ENCODE measurements at places on chromosomes 1 and 21. TPM values are rescaled to one million over a fixed set of nuclear protein-coding genes. Genes with fewer than 3 reads are reported as not detected.

USP16 gene
- polyA plus RNA-seq, result 22.7 TPM

CRABP2 gene
- 12.8 TPM for polyA plus RNA-seq

SYT14 gene
- 3.7 TPM for polyA plus RNA-seq

S100A12 gene
- polyA plus RNA-seq, result not detected

AXDND1 gene
- polyA plus RNA-seq, result 0.27 TPM

URB2 gene
- 6.2 TPM for polyA plus RNA-seq

BACE2 gene
- 61.4 TPM for polyA plus RNA-seq

CELF3 gene
- not detected for polyA plus RNA-seq

SPRR3 gene
- not detected for polyA plus RNA-seq

CRNN gene
- not detected for polyA plus RNA-seq

SNX7 gene
- 40.9 TPM for polyA plus RNA-seq

PDE9A gene
- polyA plus RNA-seq, result not detected

IFI44L gene
- 1.1 TPM for polyA plus RNA-seq

SLAMF8 gene
- polyA plus RNA-seq, result not detected

AADACL3 gene
- polyA plus RNA-seq, result not detected

KCNE1 gene
- polyA plus RNA-seq, result 0.38 TPM

VSIG8 gene
- not detected for polyA plus RNA-seq

PPOX gene
- 9.7 TPM for polyA plus RNA-seq

LEMD1 gene
- polyA plus RNA-seq, result not detected

YIPF1 gene
- polyA plus RNA-seq, result 48.5 TPM

LCK gene
- polyA plus RNA-seq, result not detected

SUSD4 gene
- 0.29 TPM for polyA plus RNA-seq

S100A7A gene
- polyA plus RNA-seq, result not detected

SPRR2A gene
- not detected for polyA plus RNA-seq

RGSL1 gene
- not detected for polyA plus RNA-seq

MIS18A gene
- 6.3 TPM for polyA plus RNA-seq

SRP9 gene
- 527 TPM for polyA plus RNA-seq

GDAP2 gene
- polyA plus RNA-seq, result 25.4 TPM

ABCG1 gene
- 0.71 TPM for polyA plus RNA-seq

Measured in AG04450 (cell line).